ENCODE measurements at places on chromosomes 16 and 17.

GRCh38 chr17:40268141-40268712 is 19.5 kb upstream of the CDC6 start:
- no peak for DNase-seq

- no peak for DNase-seq
These were observed 15.0 kb upstream of the CACNG4 start for GRCh38 chr17:66949501-66949900.

DNA sequence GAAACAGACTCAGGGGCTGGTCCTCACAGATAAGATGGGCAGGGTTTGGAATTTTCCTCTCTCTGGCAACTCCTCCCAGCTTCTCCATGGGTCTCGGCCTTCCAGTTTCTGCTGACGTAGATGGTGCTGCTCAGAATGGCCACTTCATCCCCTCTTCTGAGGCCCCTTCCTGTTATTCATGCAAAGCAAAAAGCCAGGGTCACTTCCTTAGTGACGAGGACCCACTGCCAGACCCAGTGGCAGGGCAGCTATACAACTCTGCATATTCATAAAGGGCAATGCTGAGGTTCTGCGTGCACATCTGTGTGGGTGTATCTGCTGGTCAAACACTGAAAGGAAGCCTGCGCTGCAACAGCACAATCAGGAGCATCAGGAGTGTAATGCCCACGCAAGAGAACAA is 108.8 kb downstream of the WSCD1 start:
- no peak for DNase-seq

DNA sequence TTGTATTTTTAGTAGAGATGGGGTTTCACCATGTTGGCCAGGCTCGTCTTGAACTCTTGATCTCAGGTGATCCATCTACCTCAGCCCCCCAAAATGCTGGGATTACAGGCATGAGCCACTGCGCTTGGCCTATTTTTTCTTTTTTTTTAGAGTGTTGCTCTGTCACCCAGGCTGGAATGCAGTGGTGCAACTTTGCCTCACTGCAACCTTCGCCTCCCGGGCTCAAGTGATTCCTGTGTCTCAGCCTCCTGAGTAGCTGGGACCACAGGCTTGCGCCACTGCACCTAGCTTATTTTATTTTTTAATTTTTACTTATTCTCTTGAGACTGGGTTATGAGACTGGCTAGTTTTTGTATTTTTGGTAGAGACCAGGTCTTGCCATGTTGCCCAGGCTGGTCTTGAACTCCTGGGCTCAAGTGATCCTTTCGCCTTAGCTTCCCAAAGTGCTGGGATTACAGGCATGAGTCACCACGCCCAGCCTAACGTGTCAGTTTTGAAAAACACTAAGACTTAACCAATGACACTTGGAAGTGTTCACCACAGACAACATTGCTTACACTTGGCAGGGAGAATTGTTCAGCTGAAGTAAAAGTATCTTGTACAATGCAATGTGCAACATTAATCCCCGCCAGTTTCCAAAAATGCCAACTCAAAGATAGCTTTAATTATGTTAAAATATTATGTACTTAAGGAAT is 26.9 kb downstream of the ATAD5 start:
- DNase-seq: no peak

- no peak for DNase-seq
These were observed 482 bp downstream of the BAHCC1 start for GRCh38 chr17:81395600-81396277.

- DNase-seq: no peak
These were observed 55.0 kb upstream of the METRNL start for GRCh38 chr17:83024218-83024971.

- no peak for DNase-seq
These were observed 245.7 kb downstream of the FOXL1 start for GRCh38 chr16:86823888-86824671.

GRCh38 chr17:35879773-35880654 is at the start of gene CCL5:
Gene CCL5 (minus strand): TSS chr17:35880360.
- DNase-seq: peak; percentile 63

DNA sequence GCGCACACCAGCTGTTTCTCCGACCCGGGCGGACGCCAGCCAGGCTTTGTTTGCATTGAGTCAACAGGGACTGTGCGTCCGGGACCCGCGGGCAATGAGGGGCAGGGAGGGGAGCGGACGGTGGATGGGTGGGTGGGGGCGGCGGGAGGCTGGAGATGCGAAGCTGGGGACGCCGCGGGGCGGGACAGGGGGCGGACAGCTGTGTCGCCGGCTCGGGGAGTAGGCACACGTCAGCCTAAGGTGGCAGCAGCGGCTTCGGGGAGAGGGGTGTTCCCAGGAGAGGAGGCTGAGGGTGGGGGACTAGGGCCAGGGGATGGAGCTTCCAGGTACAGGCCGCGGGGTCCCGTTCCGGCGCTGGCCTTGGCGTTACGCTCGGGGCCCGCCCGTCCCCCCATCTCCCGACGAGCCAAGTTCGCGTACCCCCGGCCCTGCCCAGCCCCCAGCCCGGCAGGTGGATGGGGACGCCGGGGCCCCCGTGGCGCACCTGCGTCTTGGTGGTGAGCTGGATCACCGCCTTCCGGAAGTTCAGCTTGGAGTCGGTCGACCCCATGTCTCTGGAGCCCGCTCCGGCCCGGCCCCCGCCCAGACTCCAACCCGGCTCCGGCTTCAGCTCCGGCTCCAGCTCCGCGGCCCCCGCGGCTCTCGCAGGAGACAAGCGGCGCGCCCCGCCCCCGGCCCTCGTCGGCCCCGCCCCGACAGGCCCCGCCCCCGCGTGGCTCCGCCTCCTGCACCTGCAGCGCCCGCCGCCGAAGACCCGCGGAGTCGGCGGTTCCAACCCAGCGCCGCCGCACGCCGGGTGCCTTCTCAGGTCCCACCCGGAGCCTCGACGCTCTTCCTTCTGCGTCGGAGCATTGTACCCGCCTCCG is at the start of gene HID1:
Gene HID1, minus strand, starts transcription at position 653 of the 866 bp plus-strand sequence. Its CDS starts 103 bp downstream, at position 550.
- no peak for DNase-seq

GRCh38 chr16:20906341-20907255 is 6.0 kb downstream of the LYRM1 start:
- peak; percentile 31 for DNase-seq

- no peak for DNase-seq
These were observed 69.0 kb upstream of the BCAR1 start for GRCh38 chr16:75320435-75320834.

DNA sequence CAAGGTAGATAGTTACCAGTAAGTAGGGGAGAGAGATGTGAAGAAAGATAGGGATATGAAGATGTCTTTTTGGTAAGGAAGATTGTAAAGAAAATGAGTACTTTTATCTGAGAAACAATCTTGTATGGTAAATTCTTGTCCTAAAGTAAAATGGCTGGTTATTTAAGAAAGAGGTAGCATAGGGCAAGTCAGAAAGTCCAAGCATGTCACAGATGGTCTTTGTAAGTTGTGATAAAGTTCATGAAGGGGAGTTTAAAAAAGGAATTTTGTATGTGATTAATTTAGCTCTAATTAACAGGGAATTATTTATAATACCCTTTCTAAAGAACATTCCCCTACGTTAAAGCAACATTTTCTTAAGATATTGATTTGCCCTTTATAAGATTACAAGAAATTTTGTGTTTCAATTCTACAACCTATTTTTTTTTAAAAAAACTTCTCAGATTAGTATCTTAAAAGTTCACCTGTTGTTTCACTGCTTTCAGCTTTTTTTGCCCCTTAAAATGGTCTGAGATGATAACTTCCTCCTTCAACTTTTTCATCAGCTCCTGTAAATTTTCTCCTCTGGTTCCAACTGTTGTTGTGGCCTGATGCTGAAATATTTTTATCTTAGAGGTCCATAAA is 16.2 kb upstream of the CPHXL start:
- DNase-seq: no peak

DNA sequence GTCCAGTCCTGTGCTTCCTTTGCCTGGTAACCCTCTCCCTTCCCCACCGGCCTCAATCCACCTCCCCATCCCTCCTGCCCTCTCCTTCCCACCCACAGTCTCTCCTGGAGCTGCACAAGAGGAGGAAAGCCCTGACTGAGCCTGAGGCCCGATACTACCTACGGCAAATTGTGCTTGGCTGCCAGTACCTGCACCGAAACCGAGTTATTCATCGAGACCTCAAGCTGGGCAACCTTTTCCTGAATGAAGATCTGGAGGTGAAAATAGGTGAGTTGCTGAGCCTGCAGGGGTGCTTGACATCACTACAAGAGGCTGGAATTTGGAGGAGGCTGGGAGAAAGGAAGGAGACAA is 1.3 kb downstream of the PLK1 start:
- no peak for DNase-seq

DNA sequence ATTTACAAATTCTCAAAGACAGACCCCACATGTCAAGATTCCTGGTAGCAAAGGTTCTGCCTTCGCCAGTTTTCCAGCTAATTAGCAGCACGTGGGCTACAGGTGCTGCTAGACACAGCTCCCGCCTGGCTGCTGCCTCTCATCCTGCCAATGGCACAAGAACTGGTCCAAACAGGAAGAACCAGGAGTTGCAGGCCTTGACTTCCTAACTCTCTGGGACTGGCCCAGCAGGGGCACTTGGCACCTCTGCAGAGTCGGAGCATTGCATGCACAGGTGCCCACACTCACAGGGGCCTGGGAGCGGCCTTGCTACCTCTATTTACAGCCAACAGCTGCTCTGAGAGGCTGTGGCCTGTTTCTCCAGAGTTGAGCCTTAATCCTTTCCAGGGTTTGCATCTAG is 39.6 kb downstream of the TK2 start:
- no peak for DNase-seq

DNA sequence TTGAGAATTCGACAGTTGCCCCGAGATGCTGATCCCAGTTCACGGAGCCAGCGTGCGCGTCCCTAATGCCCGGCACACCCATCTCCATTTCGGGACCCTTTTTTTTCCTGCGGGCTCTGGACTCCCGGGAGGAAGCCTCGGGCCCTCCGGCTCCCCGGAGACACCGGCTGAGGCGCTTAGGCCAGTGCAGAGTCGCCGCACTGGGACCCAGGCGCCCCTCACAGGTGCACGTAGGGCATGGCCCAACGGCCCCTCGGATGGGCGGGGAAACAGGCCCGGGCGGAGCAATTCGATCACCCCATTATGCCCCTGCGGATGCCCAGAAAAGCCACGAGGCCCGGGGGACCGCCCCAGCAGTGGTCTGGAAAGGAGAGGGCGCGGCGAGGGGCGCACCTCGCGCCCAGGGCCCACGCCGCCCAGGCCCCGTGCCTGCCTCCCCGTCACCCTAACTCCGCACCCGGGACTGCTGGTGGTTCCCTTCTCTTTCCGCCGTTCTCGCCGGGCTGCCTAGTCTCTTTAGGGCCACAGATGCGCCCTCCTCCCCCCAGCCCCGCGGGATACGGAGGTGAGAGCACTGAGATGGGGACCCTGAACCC is 18.5 kb upstream of the ZFHX3 start:
- DNase-seq: no peak

- DNase-seq: peak; percentile 60
These were observed 16.4 kb downstream of the RIPOR1 start for GRCh38 chr16:67544844-67545664.

GRCh38 chr16:85570735-85571562 is 42.2 kb upstream of the GSE1 start:
- peak; percentile 77 for DNase-seq

DNA sequence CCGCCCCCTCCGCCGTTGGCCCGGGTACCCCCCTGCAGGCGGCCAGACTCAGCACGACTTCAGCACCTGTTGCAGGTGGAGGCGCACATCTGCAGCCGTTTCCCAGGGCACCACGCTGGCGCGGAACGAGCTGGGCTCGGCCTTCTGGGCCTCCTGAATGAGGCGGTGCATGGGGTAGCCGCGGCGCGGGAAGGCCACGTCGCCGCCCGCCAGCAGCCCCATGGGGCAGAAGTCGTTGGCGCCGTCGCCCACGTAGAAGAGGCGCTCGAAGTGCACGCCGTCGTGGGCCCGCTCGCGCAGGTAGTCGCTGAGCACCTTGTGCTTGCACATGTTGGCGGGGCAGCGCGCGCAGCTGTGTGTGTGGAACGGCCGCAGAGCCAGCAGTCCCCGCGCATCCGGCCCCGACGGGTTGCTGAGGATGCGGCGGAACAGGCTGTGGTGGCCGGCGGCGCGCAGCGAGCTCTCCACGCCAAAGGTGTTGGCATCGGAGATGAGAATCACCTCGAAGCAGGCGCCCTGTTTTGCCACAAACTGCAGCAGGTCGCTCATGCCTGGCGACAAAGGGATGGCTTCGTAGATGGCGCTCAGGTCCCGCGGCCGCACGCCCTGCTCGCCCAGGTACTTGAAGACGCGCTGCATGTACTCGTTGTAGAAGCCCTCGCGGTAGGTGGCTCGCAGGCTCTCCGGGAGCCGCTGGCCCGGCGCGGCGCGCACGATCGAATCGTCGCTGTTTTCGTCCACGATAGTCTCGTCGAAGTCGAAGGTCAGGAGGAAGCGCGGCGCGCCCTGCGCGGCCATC is 6.2 kb downstream of the PHOSPHO1 start:
- no peak for DNase-seq

GRCh38 chr17:77254951-77255825 is 114.4 kb downstream of the SEC14L1 start:
- peak; percentile 25 for DNase-seq

DNA sequence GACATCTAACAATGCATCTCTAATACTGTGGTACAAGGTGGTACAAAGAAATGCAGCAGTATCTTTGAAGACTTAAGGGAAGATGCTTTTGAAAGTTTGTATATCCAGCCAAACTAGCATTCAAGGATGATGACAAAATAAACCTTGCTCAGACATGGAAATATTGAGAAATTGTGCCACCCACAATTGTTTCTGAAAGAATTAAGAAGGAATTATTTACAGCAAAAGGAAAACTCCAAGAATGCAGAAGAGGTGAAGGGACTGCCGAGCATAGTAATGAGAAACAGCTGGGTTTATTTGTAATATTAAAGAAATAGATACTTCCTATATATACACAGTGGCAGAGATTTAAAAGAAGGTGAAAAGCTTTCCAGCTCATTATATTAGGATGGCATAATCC is 29.5 kb downstream of the PMFBP1 start:
- peak; percentile 46 for DNase-seq

GRCh38 chr17:3630781-3631180 is 5.3 kb downstream of the SHPK start:
- DNase-seq: peak; percentile 54

GRCh38 chr17:82300707-82301270 is 16.6 kb downstream of the CD7 start:
- DNase-seq: peak; percentile 37

GRCh38 chr17:66255112-66255511 is 25.9 kb upstream of the APOH start:
- DNase-seq: peak; percentile 64

- no peak for DNase-seq
These were observed 48.9 kb downstream of the UBE2G1 start for GRCh38 chr17:4317610-4318009.

GRCh38 chr17:72382971-72383722 is 262.3 kb downstream of the SOX9 start:
- DNase-seq: no peak

DNA sequence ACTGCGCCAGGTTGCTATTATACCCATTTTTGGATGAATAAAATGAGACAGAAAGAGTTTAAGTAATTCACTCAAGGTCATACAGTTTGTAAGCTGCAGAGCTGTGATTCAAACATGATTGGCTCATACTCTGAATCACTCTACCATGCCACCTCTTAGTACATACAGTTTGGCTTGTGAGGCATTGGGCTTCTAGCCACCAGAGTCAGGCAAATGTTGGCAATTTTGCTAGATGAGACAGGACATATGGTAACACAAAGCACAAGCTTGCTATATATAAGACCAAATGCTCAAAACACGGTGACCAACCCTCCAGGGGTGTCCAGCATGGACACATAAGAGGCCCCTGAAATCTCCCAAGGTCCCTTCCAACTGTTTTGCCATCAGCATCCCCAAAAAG is 236.0 kb upstream of the IRX5 start:
- DNase-seq: no peak

Measured in inflammatory macrophage (primary cell).